AG09319 (cell line): ENCODE measurements at places on chromosomes 1 and 21.

DNA sequence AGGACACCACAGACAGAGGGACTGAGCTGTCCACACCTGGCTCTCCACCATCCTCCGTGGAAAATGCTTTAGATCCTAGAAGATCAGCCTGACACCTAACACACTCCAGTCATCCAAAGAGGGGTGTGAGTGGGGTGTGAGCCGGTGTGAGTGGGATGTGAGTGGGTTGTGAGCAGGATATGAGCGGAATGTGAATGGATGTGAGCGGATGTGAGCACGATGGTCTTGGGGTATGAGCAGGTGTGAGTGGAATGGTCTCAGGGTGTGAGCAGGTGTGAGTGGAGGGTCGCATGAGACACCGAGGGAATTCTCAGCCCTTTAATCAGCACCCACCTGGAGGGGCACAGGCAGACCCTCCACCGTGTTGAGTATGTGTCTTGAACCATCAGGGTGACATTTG is 851 bp downstream of the TCP10L start:
- DNase-seq: no peak

GRCh38 chr1:28197682-28198415 is 21.4 kb upstream of the PTAFR start:
- no peak for DNase-seq

DNA sequence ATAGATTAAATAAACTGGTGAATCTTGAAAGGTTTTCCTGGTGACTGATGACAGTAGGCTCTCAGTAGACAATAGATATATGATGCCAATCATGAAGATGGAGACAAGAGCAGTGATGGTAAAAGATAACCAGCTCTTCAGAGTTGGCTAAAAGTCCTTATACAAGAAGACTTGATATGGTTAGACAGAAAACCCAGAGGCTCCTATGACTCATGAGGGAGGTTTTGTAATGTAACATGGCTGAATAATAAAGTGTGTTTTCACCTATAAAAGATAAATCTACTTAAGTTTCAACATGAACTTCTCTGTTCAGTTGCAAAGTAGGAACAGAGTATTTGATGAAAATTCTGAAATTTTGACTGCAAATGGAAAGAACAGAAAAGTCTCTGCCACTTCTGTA is 12.7 kb upstream of the CRNN start:
- DNase-seq: no peak

- DNase-seq: no peak
These were observed 50.4 kb upstream of the SOD1 start for GRCh38 chr21:31609081-31609480.

GRCh38 chr1:230185076-230186001 is 118.3 kb downstream of the GALNT2 start:
- no peak for DNase-seq

DNA sequence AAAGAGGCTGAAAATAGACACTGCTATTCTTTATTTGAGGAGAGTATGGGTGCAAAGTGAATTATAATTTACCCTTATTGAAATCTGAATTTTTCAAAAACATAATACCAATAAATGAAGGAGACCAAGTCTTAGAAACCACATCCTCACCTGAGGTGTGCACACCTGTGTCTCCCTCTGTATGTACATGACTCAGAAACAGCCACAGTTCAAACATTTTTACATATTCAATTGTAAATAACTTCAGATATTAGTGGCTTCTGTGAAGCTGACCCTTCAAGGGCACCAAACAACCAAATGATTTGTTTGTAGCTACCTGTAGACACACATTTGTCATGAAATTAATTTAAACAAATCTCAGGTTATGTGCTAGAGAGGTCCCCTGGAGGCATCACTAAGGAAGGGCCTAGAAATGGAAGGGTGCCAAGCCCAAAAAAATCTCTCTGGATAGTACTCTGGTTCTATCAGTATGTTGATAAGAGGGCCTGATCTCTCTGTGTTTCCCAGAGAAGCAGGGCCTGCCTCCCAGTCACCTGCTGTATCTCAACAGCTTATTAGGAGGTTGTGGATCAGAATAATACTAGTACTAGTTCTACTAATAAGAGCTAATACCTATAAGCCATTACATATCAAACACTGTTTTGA is 28.1 kb downstream of the ERI3 start:
- no peak for DNase-seq

- DNase-seq: no peak
These were observed 15.7 kb downstream of the RCC2 start for GRCh38 chr1:17423781-17424245.

GRCh38 chr1:201028461-201028889 is 5.0 kb upstream of the KIF21B start:
- DNase-seq: no peak
